ENCODE measurements at places on chromosomes 12 and 14. TPM values are rescaled to one million over a fixed set of nuclear protein-coding genes. Genes with fewer than 3 reads are reported as not detected.

DNA sequence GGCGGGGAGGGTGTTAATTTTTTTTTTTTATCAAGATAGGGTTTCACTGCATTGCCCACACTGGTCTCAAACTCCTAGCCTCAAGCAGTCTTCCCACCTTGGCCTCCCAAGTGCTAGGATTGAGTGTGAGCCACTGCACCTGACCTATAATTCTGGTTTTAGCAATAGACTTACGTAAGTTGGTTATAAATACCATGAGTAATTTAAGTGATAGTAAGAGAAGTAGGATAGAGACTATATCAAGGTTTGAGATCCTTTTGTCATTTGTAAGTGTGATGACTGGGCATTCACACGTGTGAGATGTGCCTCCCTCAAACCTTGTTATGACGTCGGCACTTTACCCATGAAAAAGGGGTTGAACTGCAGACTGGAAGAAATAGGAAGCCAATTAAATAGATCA is 22.5 kb downstream of the SINHCAF start:
- no peak for DNase-seq

- DNase-seq, result no peak
These were observed 1507.6 kb upstream of the SEL1L start for GRCh38 chr14:83041224-83041623.

- no peak for DNase-seq
These were observed 132.1 kb downstream of the ANKS1B start for GRCh38 chr12:99852666-99853065.

DNA sequence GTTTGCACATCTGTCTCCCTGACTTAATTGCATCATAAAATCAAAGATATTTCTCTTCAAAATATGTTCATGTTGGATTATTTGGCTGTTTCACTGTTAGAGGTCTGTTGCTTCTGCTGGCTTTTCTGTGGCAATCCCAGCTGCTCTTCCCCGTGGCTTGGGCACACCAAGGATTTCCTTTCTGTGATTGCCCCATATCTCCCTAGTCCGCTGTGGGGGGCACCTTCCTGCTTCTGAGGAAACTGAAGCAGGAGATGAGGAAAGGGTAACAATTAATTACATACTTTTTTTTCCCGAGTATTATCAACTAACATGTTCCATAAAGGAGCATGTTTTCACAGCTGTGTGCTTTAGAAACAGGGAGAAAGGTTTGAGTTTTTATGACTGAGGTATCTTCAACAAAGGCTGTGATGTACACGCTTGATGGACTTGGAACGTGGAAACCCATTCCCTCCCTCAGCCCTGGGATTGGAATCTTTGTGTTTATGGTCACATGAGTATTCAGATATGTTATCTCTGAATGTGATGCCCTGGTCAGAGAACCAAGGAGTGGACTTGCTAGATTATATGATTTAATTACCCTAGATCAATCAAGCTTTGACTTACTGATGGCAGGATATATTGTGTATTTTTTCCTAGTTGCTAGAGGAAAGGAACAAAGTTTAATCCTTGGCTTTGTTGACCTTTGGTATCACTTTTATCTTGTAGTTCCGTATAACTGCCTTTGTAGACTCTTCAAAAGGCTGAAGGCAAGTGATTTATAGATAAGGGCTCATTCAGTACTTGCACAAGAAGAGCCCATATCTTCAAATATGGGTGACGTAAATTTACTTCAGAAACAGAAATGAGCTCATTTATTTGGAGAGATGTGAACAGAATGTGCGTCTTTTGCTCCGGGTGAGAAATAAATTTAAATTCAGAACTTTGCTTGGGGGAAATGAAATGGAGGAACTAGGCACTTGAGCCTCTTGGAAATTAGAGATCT is 46.7 kb downstream of the BORCS5 start:
- no peak for DNase-seq

The WASHC3 gene
- total RNA-seq, result 38.5 TPM

The PPM1H gene
- total RNA-seq, result 4.0 TPM

DNA sequence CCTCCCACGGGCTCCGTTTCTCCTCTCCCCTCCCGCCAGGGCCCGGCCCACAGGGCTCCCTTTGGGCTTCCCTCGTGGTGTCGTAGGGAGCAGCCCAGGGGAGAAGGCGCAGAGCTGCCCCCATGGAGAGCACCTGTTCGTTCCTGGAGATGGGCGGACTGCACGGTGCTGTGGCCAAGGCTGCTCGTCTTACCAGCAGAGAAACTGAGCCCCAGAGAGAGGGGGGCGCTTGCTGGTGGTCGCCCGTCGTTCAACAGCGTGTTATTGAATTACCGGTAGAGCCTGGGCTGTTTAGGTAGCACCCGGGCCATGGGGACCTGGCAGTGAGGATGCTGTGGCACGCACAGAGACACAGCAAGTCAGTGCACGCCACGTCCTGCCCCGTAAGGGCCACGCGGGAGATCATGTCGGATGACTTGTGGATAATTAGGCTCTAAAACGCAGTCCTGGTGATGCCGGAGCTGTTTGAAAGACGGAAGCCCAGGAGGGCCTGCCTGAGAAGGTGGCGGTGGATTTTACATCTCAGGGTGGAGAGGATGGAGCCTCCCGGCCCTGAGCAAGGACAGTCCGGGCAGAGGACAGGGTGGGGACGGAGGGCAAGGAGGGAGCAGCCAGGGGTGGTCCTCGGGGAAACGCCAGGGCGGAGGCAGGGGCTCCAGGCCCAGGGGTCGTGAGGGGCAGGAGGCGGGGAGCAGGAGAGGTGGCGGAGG is 134.4 kb downstream of the ADGRD1 start:
- DNase-seq, result peak; percentile 75

GRCh38 chr12:120534703-120535655 is 823 bp downstream of the RNF10 start:
- peak; percentile 79 for DNase-seq

The DIO3 gene
- total RNA-seq, result not detected

The IRAK3 gene
- total RNA-seq, result 3.2 TPM

The SCN8A gene
- 0.19 TPM for total RNA-seq

- no peak for DNase-seq
These were observed 43.2 kb downstream of the TTC6 start for GRCh38 chr14:37638599-37638998.

The HCAR1 gene
- not detected for total RNA-seq

DNA sequence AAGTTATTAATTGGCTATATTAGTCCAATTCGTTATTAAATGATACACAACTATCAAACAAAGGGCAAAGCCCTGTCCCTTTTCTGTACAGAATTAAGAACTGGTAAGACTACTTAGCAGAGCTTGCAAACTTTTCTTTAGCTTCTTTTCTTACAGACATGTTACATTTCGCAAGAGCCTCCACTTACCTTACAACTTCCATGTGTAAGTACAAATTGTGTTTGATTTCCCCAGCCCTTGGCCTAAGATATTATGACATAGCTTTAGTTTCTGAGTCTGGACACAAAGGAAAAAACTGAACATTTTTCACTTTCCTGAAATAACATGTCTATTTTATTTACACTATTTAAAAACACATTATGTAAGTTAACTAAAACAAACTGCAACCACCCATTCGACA is 1.7 kb downstream of the ATF7 start:
- DNase-seq, result no peak

DNA sequence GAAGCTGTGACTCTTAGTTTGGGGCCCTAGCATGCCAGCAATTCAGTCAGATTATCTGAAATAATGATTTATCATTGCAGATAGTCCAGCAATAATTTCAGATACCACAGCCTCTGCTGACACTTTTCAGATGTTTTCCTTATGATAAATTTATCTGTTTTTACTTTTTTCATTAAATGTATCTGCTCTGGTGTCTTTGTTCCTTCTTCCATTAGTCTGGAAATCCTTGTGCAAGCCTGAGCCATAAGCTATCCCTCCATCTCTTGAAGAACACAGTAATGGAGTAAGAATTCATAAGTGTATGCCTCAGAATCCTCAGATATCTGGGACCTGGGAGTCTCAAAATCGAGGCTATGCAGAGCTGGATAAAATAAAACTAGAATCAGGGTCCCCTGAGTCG is 146.4 kb upstream of the KRR1 start:
- DNase-seq, result no peak
